ENCODE measurements at places on chromosomes 2 and 18.

- DNase-seq, result no peak
These were observed 13.6 kb downstream of the HPCAL1 start for GRCh38 chr2:10316336-10316735.

DNA sequence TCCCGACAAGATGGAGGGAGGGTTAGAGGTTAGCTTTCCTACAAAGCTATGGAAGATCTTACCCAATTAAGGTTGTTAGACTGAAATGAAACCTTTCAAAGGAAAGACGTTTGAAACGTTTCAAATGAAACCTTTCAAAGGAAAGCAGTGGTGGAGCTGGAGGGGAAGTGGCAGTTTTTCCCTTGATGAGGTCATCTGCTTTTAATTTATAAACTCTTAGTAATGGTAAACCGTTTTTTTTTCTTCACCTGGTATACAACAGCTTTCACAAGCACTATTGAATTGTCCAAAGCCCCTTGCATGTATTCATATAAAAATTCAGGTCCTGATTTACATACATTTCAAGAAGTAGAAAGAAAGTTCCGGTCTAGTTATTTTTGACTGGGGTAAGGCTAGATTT lies 7.4 kb downstream of the PMAIP1 start:
- no peak for DNase-seq

DNA sequence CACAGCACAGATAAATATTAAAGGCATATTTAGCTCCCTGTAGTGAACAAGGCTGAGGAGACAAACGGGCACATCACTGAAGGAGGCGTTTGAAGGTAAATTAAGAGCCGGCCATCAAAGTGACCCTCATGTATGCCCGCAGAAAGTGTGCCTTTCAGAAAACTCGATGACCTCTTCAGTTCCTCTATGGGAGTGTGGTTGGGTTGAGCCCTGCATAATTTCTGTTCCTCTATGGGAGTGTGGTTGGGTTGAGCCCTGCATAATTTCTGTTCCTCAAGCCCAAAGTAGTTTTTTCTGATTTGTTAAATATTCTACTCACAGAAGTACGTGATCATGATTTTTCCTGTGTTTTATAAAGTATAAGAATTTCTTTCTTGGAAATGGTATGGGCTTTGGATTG lies 568.5 kb downstream of the TSN start:
- DNase-seq, result no peak

GRCh38 chr18:3592864-3593263 lies 142.9 kb downstream of the TGIF1 start:
- DNase-seq, result no peak

DNA sequence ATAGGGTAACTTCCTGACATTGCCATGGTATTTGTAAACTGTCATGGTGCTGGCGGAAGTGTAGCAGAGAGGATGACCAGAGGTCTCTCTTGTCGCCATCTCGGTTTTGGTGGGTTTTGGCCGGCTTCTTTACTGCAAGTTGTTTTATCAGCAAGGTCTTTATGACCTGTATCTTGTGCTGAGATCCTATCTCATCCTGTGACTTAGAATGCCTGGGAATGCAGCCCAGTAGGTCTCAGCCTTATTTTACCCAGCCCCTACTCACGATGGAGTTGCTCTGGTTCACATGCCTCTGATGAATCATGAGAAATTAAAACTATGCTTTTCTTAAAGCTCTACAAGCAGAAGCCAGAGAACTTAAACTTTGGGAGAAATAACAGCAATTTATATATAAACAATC lies 12.7 kb upstream of the NFU1 start:
- no peak for DNase-seq

DNA sequence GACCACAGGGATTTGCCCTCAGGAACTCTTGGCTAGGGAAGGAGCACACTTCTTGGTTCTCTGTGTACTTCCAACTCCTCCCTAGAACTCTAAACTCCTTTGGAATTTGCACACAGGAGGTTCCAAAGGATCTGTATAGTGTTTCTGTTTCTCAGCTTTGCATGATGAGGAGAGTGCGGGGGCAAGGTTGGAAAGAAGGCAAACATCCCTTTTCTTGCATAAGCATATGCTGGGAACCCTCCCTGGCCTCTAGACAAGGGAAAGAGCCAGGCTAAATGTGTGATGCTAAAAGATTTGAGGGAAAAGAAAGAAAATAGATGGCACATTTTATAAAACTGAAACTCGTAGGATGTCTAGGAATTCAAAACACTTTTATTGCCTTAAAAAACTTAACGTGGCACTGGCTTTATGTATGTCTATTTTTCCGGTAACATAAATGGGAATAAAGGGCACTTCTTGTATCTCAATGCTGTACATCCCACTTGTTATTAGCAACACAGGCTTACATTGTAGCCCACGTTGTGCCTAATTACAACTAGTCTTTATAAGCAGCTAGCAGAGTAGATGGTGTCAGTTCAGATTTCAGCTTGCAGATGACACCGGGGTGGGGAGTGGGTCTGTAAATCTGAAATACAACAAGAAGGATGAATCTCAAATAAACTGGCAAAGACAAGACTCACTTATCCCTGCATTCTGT lies 165.8 kb downstream of the GPD2 start:
- no peak for DNase-seq

DNA sequence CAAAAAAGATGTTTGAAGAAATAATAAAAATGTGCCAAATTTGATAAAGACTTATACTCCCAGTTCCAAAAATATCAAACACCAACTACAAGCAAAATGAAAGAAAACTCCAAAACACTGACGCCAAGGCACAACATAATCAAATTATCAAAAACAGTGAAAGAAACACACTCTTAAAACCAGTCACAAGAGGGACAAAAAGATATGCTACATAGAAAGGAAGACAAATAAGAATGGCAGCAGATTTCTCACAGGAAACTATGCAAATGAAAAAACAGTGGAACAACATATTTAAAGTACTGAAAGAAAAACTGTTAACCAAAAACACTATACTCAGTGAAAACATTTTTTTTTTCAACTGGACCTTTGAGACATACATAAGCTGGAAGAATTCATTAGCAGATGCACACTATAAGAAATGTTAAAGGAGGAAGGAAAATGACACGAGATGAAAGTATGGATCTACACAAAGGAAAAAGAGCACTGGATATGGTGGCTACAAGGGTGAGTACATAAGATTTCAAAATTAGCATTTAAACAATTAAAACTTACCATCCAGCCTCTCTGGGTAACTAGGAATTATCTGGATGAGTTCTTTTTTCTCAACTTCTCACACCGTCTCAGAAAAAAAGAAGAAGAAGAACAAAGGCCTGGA lies 94.0 kb upstream of the ACVR1C start:
- no peak for DNase-seq

DNA sequence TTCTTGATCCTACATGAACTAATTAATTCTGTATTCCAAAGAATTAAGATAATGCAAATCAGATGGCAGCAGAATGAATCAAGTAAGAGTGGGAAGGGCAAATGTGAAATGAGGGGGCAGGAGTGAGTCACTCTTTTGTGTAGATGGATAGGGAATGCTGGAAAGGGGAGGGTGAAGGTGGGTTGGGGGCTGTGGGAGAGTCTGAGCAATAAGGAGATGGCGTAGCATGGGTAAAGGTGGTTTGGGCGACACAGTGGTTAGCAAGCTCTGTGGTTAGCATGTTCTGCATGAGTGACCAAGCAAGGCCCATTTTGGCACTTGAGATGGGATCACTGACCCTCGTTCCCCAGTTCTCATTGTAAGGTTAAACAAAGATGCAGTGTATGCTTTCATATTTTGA lies 20.4 kb downstream of the GPD2 start:
- DNase-seq, result no peak

GRCh38 chr18:42339372-42339771 lies 384.3 kb downstream of the PIK3C3 start:
- DNase-seq, result no peak

- no peak for DNase-seq
These were observed 257.9 kb downstream of the TMX3 start for GRCh38 chr18:68456985-68457384.

DNA sequence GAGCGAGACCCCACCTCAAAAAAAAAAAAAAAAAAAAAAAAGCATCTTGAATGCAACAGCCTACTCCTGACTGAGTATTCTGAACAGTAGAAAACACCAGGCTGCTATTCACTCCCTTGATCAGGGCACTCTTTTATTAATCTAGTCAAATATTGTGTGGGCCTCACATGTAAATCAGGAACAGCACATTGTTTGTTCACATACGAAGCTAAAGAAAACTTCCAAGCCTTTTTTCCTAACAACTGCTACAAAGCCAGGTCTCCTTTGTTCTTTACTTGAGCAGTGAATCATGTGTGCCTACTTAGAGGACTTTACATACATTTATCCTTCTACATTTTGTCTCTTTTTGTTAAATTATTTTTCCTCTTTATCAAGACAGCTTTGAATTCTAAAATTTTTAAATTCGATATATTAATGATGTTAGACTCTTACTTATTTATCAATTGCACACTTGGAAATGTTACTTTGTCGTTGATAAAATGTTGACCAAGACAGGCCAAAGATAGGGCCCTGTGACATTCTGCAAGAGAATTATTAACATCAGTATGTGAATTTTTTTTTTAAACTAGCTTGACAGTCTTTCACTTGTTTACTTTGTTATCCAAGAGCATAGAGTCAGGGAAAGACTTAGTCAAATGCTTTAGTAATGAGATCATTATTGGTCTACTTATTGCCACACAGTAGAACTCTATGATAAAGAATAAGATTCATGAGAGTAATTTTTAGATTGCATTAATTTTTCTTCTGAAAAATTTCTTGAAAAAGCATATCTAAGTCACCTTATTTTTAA lies 13.2 kb downstream of the SPATS2L start:
- DNase-seq, result no peak

DNA sequence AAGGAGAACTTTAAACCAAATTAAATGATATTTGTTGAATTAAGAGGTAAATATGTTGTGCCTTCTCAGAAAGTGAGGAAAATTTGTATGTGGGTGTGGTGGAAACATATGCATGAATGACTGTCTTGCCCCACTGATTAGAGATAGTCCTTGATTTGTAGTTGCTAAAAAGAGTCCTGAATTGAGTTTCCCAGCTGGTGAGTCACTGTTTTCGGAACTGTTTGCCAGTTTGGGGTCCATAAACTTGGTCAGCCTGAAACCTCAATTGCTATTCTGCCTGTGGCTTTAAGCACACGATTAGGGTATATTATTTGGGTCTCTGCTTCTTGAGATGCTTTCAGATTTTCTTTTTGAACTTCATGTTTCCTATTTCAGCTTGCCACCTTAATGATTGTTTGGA lies 53.3 kb downstream of the PIKFYVE start:
- DNase-seq, result no peak

GRCh38 chr2:147630585-147630984 lies 214.2 kb upstream of the ACVR2A start:
- no peak for DNase-seq

DNA sequence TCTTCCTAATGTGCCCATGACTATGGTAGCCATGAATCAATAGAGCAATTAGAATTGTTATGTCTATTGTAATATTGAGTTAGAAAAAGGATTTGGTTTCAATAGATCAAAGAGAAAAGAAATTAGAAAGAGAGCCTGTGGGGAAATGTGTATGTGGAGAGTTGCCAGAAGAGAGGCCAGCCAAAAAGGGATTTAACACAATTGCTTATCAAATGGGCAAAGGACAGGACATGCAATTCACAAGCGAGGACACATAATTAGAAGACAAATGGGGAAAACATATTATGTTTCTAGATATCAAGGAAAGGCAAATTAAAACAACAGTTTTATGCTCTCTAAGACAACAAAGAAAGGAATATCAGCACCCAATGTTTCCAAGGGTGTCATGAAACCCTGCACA lies 403.2 kb upstream of the KLHL29 start:
- no peak for DNase-seq

DNA sequence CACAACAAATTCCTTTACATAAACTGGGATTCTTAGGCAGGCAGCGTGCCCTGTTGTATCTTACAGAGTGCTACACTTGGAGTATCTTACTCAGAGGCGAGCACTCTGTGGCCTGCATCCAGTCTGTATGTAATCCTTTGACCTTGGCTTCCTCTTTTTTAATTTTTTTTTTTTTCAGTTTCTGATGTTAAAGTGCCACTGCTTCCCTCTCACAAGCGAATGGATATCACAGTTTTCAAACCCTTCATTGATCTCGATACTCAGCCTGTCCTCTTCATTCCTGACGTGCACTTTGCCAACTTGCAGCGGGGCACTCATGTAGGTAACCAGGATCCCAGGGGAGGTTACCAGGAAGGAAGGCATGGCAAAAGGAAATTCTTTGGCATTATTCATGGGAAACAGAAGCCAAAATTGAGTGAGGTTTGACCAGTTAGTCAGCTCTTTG lies 40.4 kb downstream of the GRHL1 start:
- no peak for DNase-seq

DNA sequence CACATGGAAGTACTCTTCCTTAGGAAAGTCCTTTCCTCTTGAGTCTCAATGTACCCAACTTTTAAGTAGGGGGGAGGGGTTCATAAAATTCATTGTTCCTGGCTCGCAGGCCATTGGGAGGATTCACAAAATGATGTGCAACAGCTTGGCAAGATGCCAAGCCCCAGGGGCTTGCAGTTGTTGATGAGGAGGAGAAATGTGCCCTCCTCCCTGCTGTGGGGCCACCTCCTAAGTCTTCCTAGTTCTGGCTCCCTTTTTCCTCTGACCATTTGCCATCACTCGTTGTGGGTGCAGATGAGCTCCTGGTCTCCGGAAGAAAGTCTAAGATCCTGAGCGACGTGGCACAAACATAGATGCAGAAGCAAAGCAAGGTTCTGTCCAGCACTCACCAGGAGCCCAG lies 435.4 kb downstream of the EIPR1 start:
- no peak for DNase-seq

GRCh38 chr2:152466041-152466440 lies 131.1 kb downstream of the FMNL2 start:
- no peak for DNase-seq

DNA sequence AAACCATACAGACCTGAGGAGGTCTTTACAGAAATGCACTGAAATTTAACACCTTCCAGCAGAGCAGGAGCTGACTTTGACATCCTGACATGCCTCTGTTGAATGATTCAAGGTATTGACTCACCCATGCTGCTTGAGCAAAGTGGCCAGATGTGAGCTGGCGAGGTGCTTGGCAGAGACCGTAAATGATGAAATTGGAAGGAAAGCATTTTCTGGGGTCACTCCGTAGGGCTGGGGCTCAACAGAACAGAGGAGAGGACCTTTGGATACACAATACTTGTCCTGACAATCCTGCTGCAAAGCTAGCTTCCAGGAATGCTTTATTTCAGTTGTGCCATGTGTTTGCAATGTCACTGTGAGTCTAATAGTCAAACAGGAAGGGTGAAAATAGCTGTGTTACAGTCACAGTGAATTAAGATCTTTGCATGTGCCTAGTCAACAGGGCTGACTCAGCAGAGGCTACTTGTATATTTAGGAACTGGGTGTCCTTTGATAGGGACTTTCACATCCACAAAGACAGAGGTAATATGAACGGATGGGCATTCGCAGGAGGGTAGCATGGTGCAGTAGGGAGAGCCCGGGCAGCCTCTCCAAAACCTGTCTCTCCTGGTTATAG lies 31.6 kb upstream of the NCK2 start:
- DNase-seq, result no peak

- DNase-seq, result no peak
These were observed 34.3 kb downstream of the CIB4 start for GRCh38 chr2:26606847-26607190.
